ENCODE measurements at places on chromosomes 4 and X.

DNA sequence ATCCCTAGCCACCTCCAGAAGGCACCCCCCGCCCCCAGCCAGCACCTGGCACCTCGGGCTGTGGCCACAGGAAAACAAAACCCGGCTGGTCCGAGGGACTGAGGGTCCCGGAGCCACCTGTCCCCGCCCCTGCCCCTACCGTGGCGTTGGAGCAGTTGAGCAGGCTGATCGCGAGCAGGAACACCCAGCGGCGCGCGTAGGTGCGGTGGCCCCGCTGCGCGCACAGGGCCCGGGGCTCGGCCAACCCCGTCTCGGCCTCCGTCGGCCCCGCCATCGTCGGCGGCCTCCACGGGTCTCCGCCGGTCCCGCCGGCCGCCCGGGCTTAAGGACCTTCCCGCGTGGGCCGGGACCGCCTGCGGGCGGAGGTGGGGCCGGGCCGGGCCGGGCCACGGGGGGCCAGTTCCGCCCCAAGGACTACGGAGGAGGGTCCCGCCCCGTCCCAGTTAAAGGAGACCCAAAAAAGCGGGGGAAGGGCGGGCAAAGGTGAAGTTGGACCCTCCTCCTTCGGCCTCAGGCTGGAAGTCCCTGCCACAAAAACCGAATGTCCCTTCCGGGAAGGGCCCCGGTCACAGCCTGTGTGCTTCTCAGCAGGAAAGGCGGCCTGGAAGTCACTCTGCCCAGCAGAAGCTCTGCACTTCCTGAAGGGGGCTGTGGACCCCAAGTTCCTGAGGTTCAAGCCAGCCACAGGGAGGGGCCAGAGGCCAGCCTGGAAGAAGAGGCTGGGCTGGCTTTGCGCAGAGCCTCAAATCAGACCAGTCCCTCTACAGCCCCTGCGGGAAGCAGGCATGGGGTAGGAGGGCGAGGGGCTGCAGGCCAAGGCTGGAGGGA, at the start of gene SLC49A3:
TSS of gene SLC49A3 (minus strand) at position 298 of the 828 bp plus-strand sequence. CDS start at position 274, 24 bp downstream.
- DNase-seq = no peak

DNA sequence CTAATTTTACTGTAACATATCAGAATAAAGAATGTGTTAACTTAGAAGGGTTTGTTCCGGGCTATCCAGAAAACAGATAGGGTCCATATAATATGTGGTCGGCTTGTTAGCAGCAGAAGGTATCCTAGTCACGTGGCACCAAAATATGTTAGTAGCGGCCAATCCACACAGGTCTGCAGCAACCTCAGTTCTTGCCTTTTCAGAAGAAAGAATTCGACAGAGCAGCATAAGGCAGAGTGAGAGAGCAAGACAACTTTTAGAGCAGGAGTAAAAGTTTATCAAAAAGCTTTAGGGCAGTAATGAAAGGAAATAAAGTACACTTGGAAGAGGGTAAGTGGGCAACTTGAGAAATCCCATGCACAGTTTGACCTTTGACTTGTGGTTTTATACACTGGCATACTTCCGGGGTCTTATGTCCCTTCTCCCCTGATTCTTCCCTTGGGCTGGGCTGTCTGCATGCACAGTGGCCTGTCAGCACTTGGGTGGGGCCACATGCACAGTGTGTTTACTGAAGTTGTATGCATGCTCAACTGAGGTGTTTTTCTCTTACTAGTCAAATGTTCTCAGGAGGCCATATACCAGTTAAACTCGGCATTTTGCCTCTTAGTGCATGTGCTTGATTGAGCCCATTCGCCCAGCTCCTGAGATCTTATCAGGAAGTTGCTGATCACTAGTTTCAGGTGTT, 37.0 kb upstream of the ABCG2 start:
- DNase-seq = no peak

DNA sequence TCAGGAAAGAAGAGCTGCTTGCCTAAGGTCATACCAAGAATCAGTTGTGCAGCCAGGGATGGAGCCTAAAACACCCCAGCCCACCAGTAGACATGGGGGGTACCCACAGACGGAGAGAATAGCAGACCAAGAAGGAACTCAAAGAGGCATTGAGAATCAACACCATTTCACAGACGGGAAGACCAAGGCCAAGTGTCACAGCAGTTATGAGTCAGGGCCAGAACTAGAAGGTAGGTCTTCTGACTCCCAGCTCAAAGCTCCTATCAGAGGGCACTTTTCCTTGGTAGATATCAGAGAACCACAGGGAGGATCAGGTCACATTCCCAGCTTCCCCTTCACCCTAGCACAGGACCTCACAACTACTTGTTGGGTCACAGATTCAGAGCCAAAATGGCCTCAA, 14.5 kb downstream of the OTUD5 start:
- DNase-seq = no peak

GRCh38 chr4:182828360-182829025, 88.7 kb downstream of the DCTD start:
- no peak for DNase-seq

DNA sequence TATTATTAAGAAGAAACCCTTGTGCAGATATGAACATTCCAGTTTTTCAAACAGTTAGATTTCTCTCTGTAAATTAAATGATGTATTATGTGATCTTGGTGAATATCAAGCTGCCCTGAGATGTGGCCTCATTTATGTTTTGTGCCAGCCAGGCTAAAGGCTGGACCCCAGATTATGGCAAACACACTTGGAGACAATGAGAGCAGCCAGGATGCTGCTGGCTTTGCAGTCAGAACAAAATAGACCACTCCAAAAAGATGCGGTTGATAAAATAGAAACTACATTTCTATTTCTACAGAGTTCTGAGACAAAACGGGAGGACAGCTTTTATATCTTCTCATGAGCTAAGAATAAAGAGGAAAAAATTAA, 296.5 kb downstream of the PPP3CA start:
- no peak for DNase-seq

GRCh38 chr4:177119021-177119471, 190.6 kb upstream of the NEIL3 start:
- DNase-seq = no peak

DNA sequence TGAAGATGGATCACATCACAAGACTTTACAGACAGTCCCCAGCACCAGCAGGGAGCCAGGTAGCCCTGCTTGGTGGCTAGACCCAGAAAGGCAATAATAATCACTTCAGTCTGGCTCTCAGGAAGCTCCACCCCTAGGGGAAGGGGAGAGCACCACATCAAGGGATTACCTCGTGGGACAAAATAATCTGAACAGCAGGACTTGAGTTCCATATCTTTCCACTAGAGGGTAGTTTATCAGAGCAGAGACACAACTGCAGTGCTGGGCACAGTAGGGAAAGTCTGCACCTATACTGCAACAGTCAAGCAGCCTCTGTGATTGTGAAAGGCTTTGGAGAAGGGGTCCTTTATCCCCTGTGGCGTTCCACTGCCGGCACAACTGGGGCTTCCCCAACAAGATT, 547.0 kb upstream of the POU3F4 start:
- DNase-seq = peak; percentile 34

GRCh38 chrX:95290455-95290854, 1394.2 kb upstream of the DIAPH2 start:
- no peak for DNase-seq

DNA sequence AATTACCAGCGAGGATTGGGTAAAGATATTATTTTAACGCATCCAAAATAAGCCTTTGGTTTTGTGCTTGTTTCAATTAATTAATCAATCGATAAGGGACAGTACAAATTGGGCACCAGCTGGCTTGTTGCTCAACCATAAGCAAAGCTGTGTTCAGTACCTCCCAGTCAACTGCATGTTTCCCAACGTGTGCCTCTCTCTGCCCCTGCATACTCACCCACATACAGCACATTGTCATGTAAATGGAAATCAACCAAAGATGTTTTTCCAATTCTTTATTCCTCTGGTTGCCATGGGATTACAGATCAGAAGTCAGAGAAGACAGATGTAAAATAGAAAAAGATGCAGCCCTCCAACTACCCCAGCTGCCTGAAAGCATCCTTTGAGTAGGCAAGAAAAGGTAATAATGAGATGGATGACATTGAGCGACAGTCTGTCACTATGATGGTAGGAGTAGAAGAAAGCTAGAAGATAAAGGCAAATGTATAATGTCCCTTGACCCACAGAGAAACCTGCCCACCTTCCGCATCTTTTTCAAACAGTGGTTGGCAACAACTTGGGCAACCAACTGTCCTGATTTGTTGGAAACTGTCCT, 92.7 kb upstream of the TSPAN7 start:
- DNase-seq = no peak
